Activated T-helper 1 cell treated with Interleukin-2 at 50 U/mL for 16 hours (primary cell): ENCODE measurements at places on chromosomes 4 and X.

- no peak for DNase-seq
These were observed 252.3 kb upstream of the PSAPL1 start for GRCh38 chr4:7687006-7687405.

GRCh38 chr4:60780874-60781273, 419.3 kb upstream of the ADGRL3 start:
- no peak for DNase-seq

DNA sequence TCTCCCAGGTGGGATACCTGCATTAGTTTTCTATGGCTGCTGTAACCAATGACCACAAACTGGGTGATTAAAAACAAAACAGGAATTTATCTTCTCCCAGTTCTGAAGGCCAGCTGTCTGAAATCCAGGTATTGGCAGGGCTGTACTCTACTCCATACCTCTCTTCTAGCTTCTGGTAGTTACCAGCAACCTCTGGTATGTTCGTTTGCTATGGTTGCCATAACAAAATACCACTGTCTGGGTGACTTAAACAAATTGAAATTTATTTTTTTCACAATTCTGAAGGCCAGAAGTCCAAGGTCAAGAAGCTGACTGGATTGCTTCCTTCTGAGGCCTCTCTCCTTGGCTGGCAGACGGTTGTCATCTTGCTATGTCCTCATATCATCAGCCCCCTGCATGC, 642.1 kb upstream of the TENM3 start:
- no peak for DNase-seq

DNA sequence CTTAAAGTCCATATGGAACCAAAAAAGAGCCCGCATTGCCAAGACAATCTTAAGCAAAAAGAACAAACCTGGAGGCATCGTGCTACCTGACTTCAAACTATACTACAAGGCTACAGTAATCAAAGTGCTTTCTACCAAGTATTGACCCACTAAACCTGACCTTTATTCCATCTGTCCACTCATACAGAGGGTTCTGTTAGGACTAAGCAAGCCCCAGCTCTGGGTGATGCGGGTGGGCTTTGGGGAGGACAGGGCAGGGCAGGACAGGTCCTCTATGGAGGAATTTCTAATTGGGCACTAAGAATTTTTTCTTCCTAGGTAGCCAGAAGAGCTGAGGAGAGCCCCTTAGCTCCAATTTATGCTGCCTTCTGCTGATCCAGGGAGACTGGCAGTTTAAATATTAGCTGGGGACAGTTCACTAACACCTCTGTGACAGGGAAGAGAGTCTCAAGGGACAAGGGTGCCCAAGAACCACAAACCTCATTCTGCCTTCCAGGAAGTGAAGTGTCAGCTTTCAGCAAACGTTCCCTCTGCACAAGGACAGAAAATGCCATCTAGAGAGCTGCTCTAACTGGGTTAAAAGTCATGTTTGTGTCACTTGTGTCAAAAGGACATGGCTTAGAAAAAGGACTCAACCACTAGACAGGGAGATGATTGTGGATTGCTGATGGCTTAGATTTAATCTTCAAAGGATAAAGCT, 143.2 kb downstream of the KIT start:
- no peak for DNase-seq

DNA sequence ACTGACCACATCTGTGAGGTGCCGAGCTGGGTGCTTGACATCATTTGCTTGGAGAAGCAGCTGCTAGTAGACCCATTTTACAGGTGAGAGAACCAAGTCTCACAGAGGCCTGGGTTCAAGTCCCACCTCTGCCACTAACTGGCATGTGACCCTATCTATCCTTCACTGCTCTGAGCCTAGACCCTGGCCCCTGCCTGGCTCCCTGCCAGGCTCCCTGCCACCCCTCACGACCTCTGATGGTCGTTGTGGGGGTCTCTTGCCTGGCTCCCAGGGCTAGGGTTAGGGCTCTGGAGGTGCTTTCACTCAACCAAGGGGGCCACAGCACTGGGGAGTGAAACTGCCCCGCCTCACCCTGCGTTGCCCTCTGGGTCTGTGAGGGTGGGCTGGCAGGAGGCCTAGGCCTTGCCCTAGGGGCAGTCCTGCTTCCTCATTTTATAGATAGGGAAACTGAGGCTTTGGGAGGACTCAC, 7.2 kb upstream of the ADD1 start:
- DNase-seq, result no peak

- no peak for DNase-seq
These were observed 141.1 kb upstream of the WDFY3 start for GRCh38 chr4:85107553-85107952.

- no peak for DNase-seq
These were observed 73.8 kb downstream of the FBXW7 start for GRCh38 chr4:152462047-152462446.

DNA sequence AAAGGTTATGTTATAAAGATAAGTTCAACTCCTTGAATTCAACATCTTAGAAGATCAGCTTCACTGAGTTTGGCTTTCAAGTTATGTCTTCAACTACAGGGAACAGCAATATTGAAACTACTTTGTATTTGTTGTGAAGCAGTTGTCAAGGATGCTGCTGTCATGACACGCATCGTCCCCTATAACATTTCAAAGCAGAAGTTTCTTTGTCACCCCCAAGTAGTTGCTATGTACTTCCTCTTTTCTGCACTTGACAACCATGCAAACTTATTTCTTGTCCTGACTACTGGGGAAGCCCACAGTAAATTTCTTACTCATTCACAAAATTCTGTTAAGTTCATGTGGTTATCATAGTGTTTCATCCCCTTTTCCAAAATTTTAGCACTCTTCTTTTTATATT, 14.3 kb downstream of the ANTXR2 start:
- DNase-seq, result no peak

DNA sequence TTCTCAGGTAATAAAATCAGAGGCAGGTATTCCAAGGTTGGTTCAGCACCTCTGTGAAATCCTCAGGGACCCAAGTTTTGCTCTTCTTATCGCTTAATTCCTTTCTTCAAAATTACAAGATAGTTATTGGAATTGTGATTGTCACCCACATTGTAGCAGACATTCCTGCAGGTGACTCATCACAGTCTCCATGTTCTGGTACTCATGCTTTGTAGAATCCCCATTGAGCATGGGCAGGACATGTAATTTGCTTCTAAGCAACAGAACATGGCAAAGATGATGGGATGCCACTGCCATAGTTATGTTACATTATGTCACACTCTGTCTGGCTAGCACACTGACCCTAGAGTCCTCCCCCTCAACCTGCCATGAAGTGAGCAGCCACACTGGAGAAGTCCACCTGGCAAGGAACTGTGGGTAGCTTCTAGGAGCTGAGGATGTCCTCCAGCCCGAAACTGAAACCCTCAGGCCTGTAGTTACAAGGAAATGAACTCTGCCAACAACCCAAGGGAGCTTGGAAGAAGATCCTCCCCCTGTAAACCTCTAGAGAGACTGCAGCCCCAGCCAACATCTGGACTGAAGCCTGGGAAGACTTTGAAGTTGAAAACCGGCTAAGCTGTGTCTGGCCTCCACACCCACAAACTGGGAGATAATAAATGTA, 58.3 kb upstream of the GUCY1A1 start:
- DNase-seq, result no peak

DNA sequence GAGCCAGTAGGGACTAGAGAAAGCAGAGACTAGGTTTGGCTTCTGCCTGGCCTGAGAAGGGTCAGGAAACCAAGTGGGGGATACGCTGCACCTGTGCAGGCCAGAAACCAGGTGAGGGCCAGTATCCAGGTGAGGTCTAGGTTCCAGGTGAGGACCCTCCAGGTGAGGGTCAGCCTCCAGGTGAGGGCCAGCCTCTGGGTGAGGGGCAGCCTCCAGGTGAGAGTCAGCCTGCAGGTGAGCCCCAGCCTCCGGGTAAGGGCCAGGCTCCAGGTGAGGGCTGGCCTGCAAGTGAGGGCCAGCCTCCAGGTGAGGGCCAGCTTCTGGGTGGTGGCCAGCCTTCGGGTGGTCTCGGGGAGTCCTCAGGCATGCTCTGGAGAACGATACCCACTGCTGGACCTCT, 238.8 kb downstream of the USP46 start:
- no peak for DNase-seq

DNA sequence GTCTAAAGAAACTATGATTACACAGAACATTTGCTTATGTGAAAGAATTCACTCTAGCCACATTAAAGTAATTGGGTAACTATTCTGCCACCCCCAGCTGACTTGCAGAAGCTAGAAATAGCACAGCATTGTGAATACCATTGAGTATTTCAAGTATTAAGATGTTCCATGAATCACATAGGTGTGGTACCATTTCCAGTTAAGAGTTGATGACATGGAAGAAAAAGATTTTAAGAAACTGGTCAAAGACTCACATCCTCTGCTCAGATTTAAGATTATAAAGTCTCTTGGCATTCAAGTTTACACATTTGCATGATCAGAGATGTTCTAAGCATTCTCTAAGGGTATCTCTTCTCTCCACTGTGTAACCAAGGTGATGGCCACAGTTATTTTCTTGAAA, 287.5 kb downstream of the CAMK2D start:
- no peak for DNase-seq

DNA sequence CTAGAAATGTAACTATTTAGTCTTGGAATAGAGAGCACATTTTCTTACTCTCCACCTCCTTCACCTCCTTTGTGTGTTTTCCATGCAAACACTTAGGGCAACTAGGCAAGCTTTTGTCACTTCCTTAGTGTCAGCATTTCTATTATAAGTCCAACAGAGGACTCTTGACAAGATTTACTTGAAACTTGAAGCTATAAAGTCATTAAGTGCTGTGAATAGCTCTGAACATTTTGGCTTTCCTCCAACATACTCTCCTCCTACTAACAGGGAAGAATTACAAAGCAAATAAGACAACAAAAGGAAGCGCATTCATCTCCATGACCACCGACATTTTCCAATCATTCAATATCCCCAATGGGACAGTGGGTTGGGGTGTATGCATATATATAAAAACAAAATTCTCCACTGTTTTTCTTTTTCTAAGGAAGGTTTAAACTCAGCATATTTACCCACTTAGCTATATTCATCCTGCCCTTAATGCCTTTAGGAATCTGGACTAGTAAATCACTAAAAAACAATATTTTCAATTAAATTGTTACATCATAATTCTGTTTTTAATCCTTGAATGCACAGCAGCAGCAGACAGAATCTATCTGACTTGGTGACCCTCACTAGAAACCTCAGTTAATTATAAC, 264.6 kb downstream of the SNCA start:
- no peak for DNase-seq

DNA sequence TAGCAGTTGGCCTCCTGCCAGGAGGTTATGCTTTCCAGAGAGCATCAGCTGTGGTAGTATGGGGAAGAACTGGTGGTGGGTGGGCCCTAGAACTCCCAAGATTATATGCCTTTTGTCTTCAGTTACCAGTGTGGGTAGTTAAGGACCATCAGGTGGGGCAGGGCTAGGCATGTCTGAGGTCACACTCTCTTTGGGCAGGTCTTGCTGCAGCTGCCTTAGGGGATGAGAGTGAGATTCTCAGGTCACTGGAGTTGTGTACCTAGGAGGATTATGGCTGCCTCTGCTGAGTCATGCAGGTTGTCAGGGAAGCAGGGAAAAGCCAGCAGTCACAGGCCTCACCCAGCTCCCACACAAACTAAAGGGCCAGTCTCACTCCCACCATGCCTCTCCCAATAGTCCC, 172.9 kb upstream of the GYPA start:
- DNase-seq, result no peak

GRCh38 chr4:53764761-53765490, 173.6 kb upstream of the LNX1 start:
- no peak for DNase-seq

GRCh38 chr4:2793586-2794485, 951 bp downstream of the SH3BP2 start:
- DNase-seq, result no peak

- no peak for DNase-seq
These were observed 18.1 kb upstream of the APBB2 start for GRCh38 chr4:41232406-41232805.

GRCh38 chr4:52704133-52704532, 45.0 kb upstream of the USP46 start:
- no peak for DNase-seq

GRCh38 chrX:133215747-133216146, 2.4 kb downstream of the TFDP3 start:
- DNase-seq, result no peak

DNA sequence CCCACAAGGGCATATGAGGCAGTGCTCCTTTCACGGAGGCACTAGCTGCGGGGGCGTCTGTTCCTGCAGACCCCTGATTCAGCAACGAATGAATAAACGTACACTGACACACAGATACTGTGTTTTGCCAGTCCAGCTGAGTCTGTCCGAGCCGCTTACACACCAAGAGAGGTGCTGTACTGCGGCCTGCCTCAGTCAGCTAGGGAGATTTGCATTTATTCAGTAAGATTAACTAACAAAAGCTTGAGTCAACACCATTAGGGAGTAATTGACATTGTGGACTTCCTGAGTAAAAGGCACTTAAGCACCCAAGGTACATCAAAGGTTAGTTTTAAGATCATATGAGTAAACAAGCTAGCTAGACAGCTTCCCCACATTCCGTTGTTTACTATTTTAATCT, 31.0 kb upstream of the BEX4 start:
- no peak for DNase-seq

GRCh38 chr4:186586205-186586604, 30.8 kb upstream of the MTNR1A start:
- DNase-seq, result no peak

DNA sequence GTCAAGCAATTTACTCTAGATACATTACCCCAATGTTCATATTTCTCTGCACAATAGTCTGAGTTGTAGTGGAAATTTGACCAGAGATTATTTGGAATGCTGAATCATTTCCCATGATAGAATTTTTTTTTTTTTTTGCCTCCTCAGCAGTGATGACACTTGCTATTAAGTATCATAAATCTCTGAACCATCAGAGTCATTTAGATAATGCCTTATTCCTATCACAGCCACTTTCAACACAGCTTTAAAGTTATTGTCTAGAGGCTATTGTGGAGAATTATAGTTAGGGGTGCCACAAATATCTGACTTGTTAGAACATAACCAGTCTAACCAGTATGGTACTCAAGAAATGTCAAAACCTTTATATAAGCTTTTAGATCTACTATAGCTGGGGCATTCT, 79.8 kb downstream of the LCORL start:
- DNase-seq, result no peak

GRCh38 chrX:69627744-69628143, 11.8 kb downstream of the EDA start:
- no peak for DNase-seq

DNA sequence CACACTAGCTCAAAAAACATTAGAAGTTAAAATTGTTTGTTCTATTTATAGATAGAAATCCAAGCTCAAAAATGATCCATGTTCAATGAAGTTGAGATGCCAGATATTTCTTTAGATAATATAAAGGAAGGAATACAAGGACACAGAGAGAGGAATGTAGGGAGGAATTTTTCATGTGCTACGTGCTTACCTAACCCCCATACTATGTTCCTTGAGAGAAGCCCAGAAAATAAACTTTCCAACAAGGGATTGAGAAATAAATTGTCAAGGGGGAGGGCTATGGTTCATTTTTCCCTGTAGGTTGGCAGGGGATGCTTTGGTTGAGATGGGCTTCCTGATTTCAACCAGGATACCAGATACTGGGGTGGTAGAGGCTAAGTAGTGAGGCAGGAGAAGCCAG, 15.6 kb upstream of the ADH5 start:
- DNase-seq, result no peak

GRCh38 chr4:38625508-38625907, 38.5 kb upstream of the KLF3 start:
- DNase-seq, result no peak

GRCh38 chrX:68867458-68868112, 38.8 kb downstream of the EFNB1 start:
- DNase-seq, result no peak

GRCh38 chrX:119069128-119069527, 3.7 kb upstream of the CT47C1 start:
- no peak for DNase-seq

GRCh38 chrX:153526801-153527200, 9.4 kb downstream of the ATP2B3 start:
- no peak for DNase-seq

GRCh38 chr4:184442314-184442635, 32.1 kb downstream of the IRF2 start:
- no peak for DNase-seq
